ENCODE measurements at places on chromosomes 3 and 15.

- no peak for DNase-seq
Measured at GRCh38 chr15:59794229-59794886, 105.2 kb upstream of the BNIP2 start.

GRCh38 chr3:190074817-190075216 is 45.9 kb downstream of the P3H2 start:
- DNase-seq, result no peak

DNA sequence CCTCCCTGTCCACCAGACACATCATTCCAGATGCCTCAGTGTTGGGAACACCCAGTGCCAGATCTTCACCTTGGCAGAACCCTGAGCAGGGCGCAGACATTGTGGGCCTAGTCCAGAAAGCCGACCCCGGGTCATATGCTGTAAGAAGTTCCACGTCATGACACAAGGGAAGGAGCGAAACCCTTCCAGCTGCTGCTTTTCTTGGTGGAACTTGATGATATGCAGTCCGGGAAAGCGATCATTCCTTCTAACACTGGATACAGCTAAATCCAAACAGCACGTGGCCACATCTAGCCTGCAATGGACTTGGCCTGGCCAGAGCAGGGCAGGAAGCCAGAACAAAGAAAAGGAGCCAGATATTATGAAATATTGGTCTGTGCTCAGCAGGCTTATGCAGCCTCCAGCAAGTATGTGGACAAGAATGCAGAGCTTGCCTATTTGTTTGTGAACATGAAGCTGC is 22.0 kb downstream of the GASK1A start:
- DNase-seq, result no peak

DNA sequence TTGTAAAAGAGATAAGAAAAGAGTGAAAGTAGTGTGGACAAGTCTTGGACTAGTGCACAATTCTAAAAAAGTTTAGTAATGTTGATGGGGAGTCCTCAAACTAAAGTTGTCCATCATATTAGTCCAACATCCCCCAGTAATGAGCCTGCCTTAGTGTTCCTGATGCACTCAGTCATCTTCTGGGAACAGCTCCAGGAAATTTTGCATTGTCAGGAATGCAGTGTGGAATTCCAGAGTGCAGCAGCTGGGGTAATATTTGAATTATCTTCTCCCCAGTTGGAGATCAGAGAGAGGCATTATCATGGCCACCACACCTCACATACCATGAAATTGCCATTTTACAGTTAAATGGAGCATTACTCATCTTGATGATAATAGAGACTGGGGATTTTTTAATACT is 528.8 kb upstream of the NAALADL2 start:
- DNase-seq, result no peak

DNA sequence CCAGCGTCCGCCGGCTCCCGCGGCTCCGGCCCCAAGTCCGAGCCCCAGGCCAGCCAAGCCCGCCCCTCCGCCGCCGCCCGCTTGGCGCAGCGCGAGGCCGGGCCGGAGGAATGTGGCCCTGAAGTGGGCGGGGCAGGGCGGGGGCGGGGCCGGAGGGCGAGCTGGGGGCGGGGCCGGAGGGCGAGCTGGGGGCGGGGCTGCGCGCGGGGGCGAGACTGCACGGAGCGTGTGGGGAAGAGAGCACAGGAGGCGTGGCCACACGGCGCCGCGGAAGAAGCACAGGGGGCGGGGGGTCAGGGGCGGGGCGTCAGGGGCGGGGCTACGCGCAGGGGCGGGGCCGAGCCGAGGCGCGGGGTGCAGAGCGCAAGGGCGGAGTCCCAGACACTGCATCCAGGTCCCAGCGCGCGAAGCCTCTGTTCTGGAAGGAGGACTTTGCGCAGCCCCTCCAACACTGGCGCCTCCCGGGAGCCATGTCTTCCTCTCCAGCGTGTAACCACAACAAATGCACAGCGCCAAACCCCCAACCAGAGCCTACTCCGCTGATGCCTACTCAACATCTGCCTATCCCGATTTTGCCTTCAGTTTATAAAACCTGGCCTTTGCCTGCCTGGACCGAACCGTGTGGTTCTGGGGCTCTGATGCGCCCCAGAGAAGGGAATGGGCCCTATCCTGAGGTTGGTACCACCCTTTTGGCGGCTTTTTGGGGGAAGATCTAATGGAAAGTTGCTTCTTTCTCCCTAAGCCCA is 105.5 kb downstream of the IQSEC1 start:
- peak; percentile 82 for DNase-seq

DNA sequence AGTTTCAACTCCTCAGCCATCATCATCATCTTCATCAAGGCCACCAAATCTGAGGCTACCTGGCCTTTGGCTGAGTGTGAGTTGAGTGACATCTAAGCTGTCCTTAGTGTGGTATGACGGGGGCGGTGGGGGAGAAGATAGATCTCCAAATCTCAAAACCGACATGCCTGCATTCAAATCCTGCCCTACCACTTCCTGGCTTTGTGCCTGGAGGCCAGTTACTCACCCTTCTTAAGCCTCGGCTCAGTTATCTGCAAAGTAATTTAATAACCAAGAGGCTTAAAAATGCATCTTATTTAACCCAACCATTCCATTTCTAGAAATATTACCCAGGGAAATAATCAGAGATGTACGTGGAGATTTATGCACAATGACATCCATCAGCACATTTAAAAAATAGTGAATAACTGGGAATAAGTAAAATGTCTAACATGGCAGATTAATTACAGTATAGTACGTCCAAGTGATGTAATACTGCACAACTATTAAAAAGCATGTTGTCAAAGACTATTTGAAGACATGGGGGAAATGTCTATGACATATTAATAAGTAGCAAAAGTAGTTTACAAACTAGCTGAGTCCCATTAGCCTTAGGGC is 167.4 kb downstream of the NTRK3 start:
- no peak for DNase-seq

Data from CD4-positive, alpha-beta memory T cell (primary cell).